ENCODE measurements at places on chromosomes 11 and 22. TPM values are rescaled to one million over a fixed set of nuclear protein-coding genes. Genes with fewer than 3 reads are reported as not detected.

PTGDR2 gene
- total RNA-seq = 0.12 TPM

NLRP6 gene
- not detected for total RNA-seq

ELMOD1 gene
- total RNA-seq = 2.9 TPM

APOL1 gene
- total RNA-seq = 0.30 TPM

KRTAP5-9 gene
- 0.27 TPM for total RNA-seq

TUBA8 gene
- total RNA-seq = 2.3 TPM

GRCh38 chr11:36390963-36391471 is 94.9 kb downstream of the PRR5L start:
- H3K27ac ChIP-seq = no peak overlapping the region
- H3K36me3 ChIP-seq = no peaks in the 10 kb centered on the region
- peaks cover 14% of the 10 kb centered on the region for H3K27me3 ChIP-seq
- no peak overlapping the region for H3K4me3 ChIP-seq
- no peak for DNase-seq

DNA sequence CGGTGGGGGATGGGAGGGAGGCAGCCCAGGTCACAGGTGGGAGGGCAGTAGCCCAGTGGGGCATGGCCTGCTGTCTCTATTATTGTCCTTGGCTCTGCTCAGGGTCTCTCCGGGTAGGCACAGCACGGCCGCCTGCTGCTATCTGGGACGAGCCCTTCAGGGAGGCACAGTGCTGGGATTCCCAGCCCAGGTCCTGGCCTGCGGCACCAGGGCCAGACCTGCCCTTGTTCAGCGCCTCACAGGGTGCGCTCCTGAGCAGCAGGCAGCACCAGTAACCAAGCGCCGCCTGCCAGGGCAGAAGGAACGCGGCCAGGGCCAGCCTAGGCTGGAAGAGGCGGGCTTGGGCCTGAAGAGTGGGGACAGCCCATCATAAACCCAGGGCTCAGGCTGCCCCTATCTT is 151.0 kb downstream of the MPPED1 start:
- no peak overlapping the region for H3K27ac ChIP-seq
- H3K36me3 ChIP-seq = no peaks in the 10 kb centered on the region
- H3K27me3 ChIP-seq = peaks cover 6% of the 10 kb centered on the region
- H3K4me1 ChIP-seq = no peaks in the 10 kb centered on the region
- DNase-seq = no peak
- H3K4me3 ChIP-seq = no peak overlapping the region

DNA sequence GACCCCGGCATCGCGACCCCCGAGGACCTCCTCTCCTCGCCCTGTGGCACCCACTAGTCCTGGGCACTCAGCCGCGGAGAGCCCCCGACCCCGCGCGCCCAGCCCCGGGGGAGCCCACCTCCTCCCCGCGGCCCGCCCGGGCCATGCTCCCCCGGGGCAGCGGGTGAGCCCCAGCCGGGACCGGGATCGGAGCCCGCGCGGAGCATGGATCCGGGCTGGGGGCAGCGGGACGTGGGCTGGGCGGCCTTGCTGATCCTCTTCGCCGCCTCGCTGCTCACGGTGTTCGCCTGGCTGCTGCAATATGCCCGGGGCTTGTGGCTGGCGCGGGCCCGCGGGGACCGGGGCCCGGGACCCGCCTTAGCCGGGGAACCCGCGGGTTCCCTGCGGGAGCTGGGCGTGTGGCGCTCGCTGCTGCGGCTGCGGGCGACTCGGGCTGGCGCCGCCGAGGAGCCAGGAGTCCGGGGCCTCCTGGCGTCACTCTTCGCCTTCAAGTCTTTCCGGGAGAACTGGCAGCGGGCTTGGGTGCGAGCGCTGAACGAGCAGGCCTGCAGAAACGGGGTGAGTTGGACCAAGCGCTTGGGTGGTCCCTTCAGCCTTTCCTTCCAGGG is 498 bp downstream of the C2CD2L start:
- DNase-seq = no peak
- H3K4me3 ChIP-seq = peak overlapping the region; percentile 85
- H3K4me1 ChIP-seq = peaks cover 32% of the 10 kb centered on the region
- H3K36me3 ChIP-seq = peaks cover 9% of the 10 kb centered on the region
- peak overlapping the region; percentile 75 for H3K27ac ChIP-seq

- no peak overlapping the region for H3K27ac ChIP-seq
- H3K4me3 ChIP-seq = no peak overlapping the region
- DNase-seq = peak; percentile 38
- H3K4me1 ChIP-seq = no peaks in the 10 kb centered on the region
Observed at GRCh38 chr11:119533921-119534736, 111.2 kb upstream of the THY1 start.

- DNase-seq = no peak
- H3K4me1 ChIP-seq = no peaks in the 10 kb centered on the region
- no peaks in the 10 kb centered on the region for H3K36me3 ChIP-seq
- H3K4me3 ChIP-seq = no peak overlapping the region
- no peak overlapping the region for H3K27ac ChIP-seq
Observed at GRCh38 chr11:4565371-4565770, 16.2 kb upstream of the OR52I2 start.

DNA sequence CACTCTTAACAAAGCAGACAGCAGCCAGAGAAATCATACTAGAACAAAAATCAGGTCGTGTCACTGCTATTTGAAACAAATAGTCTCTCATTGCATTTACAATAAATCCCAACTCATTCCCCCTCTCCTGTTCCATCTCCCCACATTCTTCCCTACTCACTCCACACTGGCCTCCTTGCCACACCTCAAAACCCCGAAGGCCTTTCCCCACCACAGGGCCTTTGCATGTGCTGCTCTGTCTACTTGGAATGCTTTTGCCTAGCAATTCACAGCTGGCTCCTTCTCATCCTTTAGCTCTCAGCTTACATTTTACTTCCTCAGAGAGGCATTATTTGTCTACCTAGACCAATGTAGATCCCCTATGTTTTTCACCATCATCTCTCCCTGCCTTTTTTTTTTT is 6.3 kb upstream of the THOC5 start:
- no peak overlapping the region for H3K4me3 ChIP-seq
- peaks cover 8% of the 10 kb centered on the region for H3K36me3 ChIP-seq

DNA sequence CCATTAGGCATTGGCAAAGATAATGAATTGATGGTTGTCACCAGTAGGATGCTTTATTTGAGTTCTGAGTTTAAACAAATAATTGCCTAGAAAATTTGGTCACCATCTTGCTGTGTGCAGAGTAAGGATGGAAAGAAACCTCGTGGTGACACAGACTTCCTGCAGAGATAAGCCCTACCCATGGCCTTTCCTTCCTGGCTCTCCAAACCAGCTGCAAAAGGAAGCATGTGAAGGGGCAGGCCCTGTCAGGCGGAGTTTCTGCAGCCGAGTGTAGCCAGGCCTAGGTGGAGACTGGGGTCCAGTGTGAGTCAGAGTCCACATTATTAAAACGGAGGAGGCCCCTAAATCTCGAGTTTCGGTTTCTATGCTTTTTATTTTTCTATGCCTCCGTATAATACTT is 83.1 kb upstream of the ADSL start:
- peaks cover 13% of the 10 kb centered on the region for H3K4me1 ChIP-seq
- no peak overlapping the region for H3K27ac ChIP-seq
- no peak overlapping the region for H3K4me3 ChIP-seq
- DNase-seq = no peak

DNA sequence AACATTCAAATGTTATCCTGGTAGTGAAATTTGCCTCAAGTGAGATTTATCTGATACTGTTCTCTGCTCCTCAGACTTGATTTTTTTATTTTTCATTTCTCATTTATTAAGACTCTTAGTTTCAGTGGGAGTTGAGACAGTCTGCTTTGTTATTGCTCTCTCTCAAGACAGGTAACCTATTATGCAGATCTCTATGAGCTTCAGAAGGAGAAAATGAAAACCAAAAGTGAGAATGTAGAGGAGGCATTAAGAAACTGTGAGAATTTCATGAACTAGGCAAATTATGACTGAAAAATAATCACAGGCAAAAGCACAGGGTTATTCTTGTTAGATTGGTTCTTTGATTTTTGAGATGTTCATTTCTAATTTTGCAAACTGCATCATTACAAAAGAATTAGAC is 290.0 kb upstream of the CHORDC1 start:
- H3K36me3 ChIP-seq = no peaks in the 10 kb centered on the region
- H3K27me3 ChIP-seq = no peaks in the 10 kb centered on the region
- H3K27ac ChIP-seq = no peak overlapping the region

DNA sequence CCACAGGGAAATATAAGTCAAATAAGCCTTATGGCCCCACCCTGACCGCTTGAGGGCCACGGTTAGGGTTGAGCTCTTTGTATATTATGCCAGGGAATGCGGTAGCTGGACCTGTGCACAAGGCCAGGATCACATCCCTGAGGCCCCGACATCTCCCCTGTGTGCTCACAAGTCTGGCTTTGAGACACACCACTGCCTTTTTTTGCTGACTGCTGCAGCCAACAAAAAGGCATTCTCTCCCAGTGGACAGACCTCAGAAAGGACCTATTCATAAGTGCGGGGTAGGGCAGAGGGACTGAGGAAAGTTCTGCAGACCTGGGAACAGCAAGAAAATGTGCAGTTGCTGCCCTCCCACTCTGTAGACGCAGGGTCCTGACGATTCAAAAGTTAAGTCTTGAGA is 3.4 kb upstream of the SIDT2 start:
- H3K27ac ChIP-seq = peak overlapping the region; percentile 60
- H3K4me1 ChIP-seq = peaks cover 33% of the 10 kb centered on the region
- peaks cover 7% of the 10 kb centered on the region for H3K36me3 ChIP-seq
- no peak for DNase-seq

DNA sequence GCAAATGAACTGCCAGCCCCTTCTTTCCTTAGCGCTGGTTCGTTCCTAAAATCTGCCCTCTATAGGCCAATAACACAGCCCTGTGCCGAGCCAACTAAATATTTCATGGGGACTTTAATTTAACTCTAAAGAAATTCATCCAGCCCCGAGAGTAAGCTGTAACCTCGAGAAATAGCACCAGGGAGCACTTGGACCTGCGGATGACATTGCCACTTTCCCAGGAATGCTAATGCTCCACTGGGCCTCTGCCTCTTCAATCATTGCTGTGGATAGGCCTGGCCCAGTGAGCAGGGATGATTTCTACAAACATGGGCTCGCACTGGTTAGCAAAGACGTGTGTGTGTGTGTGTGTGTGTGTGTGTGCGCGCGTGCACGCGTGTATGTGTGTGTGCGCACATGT is 95.3 kb upstream of the TBCEL start:
- no peak overlapping the region for H3K4me3 ChIP-seq
- no peak overlapping the region for H3K27ac ChIP-seq
- DNase-seq = no peak
- H3K4me1 ChIP-seq = 0 out of 2 replicates have a peak, but pooled peaks cover 2% of the 10 kb centered on the region
- H3K27me3 ChIP-seq = no peaks in the 10 kb centered on the region
- no peaks in the 10 kb centered on the region for H3K36me3 ChIP-seq

GRCh38 chr11:71425860-71426259 is 22.3 kb downstream of the DHCR7 start:
- DNase-seq = no peak
- H3K27me3 ChIP-seq = no peaks in the 10 kb centered on the region
- no peak overlapping the region for H3K27ac ChIP-seq
- no peaks in the 10 kb centered on the region for H3K36me3 ChIP-seq
- H3K4me1 ChIP-seq = peaks cover 8% of the 10 kb centered on the region
- H3K4me3 ChIP-seq = no peak overlapping the region

DNA sequence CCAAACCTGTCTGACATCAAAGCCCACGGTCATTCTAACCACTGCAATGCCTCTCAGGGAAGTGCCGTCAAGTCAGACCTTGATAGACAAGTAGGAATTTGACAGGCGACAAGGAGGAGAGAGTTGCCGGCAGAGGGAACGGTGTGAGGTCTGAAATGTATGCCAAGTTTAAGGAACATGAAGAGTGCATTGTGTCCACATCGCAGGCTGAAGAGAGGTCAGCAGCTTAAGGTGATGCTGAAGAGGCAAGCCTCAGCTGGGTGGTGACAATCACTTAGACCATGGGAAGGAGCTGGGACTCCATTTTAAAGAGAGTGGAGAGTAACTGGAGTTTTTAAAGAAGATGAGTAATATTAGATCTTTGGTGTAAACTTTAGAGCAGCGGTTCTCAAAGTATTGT is 104.9 kb upstream of the TBCEL start:
- no peak overlapping the region for H3K4me3 ChIP-seq
- DNase-seq = no peak
- no peaks in the 10 kb centered on the region for H3K36me3 ChIP-seq
- no peaks in the 10 kb centered on the region for H3K4me1 ChIP-seq
- peaks cover 17% of the 10 kb centered on the region for H3K27me3 ChIP-seq

DNA sequence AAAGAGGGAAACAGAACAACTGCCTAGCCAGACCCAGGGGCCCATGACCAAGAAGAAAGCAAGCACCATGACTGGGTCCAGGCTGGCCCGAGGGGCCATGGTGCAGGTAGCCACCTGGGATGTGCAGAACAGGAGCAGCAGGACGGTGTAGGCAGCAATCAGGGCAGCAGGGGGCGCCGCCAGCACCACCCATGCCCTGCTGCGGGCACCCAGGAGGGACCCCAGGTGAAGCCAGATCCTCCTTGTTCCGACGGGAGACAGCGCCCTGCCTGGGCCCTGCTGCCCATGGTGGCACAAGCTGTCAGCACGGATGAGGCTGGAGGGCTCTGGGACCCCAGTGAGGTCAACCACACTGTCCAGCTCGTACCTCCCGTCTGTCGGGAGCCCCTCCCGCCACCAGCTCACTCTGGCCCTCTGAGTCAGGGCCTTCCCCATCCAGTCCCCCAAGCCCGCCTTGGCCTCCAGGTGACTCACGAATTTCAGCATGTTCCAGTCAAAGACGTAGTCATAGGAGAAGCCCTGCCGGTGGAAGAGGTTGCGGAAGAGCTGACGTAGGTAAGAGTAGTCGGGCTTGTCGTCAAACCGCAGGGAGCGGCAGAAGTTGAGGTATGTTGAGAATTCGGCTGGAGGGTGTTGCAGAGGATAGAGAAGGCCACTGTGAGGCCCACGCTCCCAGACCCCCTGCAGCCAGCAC is 18.8 kb downstream of the CSNK1E start:
- peaks cover 88% of the 10 kb centered on the region for H3K36me3 ChIP-seq
- peak; percentile 58 for DNase-seq
- no peak overlapping the region for H3K4me3 ChIP-seq
- H3K27ac ChIP-seq = peak overlapping the region; percentile 17

DNA sequence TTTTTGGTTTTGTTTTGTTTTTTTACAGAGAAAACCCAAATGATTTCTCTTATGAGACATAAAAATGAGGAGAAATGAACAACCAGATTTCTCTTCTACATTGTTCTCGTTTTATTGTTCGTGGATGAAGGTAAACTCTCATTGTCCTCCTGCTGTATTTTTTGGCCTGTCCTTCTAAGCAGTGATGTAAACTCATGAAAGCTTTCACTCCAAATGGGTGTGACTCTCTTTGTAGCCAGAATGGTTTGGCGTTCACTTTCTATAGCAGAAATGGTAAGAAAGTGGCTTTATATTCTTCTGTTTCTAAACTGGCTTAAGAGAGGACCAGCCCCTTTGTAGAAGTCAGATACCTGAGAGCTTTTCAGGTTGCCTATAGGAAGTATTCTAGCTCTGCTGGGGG is 15.5 kb upstream of the BMAL1 start:
- peak overlapping the region; percentile 32 for H3K27ac ChIP-seq
- no peaks in the 10 kb centered on the region for H3K36me3 ChIP-seq
- H3K4me1 ChIP-seq = peaks cover 21% of the 10 kb centered on the region
- H3K4me3 ChIP-seq = peak overlapping the region; percentile 21
- H3K27me3 ChIP-seq = peaks cover 10% of the 10 kb centered on the region

- no peaks in the 10 kb centered on the region for H3K27me3 ChIP-seq
- DNase-seq = no peak
- peaks cover 7% of the 10 kb centered on the region for H3K4me1 ChIP-seq
- H3K27ac ChIP-seq = no peak overlapping the region
- no peak overlapping the region for H3K4me3 ChIP-seq
Observed at GRCh38 chr11:118167253-118167652, 9.2 kb downstream of the SCN2B start.

- DNase-seq = peak; percentile 4
- no peak overlapping the region for H3K4me3 ChIP-seq
- H3K36me3 ChIP-seq = no peaks in the 10 kb centered on the region
- peaks cover 25% of the 10 kb centered on the region for H3K4me1 ChIP-seq
- H3K27me3 ChIP-seq = no peaks in the 10 kb centered on the region
- H3K27ac ChIP-seq = no peak overlapping the region
Observed at GRCh38 chr11:112318184-112318591, 57.5 kb upstream of the PLET1 start.

Measured in HCT116 (cell line).